ENCODE measurements at places on chromosomes 11 and 22. TPM values are rescaled to one million over a fixed set of nuclear protein-coding genes. Genes with fewer than 3 reads are reported as not detected.

DNA sequence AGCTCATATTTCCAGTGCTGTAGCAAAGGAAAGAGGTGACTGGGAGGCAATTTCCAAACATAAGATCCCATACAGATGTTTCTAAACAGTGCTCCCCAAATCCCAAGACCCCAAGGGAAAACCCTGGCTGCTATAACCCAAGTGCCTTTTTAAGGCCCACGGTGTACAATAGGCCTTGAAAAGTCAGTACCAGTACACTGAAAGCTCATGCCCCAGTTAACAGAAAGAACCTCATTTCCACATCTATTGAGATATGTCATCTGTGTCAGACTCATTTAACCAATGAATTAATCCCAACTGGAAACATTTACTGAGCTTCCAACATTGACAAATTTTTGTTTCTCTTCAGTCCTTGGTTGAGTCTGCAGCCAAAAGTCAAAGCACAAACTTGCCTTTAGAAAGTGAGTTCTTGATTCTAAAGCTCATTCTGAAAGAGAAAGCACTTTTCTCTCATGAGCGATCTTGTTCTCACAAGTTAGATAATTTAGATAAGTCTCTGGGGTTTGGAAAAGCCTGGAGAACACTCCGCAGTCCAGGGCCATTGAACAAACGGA is 239.8 kb upstream of the ARHGAP20 start:
- no peak for DNase-seq

DNA sequence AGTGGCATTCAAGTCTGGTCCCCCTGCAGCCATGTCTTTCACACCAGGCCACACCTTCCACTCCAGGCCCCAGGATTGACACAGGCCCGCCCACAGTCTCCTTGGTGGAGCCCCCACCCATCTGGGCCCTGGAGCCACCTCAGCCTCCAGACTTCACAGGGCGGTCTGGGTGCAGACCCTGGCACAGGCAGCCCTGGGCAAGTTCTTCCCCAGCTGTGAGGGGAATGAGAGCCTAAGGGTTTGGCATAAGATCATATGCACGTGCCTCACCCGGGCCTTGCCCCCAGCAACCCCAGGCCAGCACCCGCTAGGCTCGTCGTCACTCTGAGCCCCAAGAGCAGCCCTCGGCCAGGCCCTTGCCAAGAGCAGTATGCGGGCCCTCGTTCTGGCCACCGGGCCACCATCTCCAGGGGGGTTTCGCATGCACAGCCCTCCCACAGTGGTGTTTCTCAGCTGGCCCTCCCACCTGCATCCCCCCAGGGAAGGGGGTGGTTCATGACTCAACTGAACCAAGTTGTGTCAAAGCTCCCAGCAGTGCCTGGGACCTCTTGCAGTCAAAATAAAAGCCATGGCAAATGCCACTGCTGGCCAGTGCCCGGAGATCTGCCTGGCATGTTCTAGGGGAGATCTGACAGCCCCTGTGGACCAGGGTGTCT is 70.4 kb upstream of the KCNQ1OT1 start:
- no peak for DNase-seq

The CLCF1 gene
- 3.5 TPM for total RNA-seq

The RASGRP2 gene
- total RNA-seq, result 12.5 TPM

- DNase-seq, result no peak
These were observed 12.5 kb upstream of the CSF2RB start for GRCh38 chr22:36900880-36901279.

The MISFA gene
- under 0.01 TPM for total RNA-seq
